ENCODE measurements at places on chromosomes 1 and 21. TPM values are rescaled to one million over a fixed set of nuclear protein-coding genes. Genes with fewer than 3 reads are reported as not detected.

- no peak for DNase-seq
Observed at GRCh38 chr1:20379075-20379474, 88.4 kb downstream of the VWA5B1 start.

- no peak for DNase-seq
Observed at GRCh38 chr1:91752324-91752723, 133.6 kb downstream of the TGFBR3 start.

Gene CD5L
- not detected for total RNA-seq

DNA sequence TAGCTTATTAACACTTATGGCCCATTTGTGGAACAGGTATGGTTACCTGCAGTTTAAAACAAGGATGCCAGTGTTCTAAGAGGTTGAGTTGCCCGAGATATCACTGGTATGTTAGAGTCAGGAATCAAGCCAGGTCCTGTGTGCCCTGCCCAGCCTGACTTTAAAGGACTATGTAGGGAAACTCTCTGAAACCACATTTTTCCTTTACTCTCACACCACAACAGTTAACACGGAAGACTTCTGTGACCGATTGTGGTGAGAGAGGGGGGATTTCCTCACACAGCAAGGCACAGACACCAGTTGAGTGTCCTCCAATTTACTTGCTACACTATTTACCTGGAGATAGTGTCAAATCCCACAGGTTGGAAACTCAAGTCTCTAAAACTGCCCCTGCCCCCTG is 47.8 kb downstream of the UCK2 start:
- DNase-seq = peak; percentile 22

DNA sequence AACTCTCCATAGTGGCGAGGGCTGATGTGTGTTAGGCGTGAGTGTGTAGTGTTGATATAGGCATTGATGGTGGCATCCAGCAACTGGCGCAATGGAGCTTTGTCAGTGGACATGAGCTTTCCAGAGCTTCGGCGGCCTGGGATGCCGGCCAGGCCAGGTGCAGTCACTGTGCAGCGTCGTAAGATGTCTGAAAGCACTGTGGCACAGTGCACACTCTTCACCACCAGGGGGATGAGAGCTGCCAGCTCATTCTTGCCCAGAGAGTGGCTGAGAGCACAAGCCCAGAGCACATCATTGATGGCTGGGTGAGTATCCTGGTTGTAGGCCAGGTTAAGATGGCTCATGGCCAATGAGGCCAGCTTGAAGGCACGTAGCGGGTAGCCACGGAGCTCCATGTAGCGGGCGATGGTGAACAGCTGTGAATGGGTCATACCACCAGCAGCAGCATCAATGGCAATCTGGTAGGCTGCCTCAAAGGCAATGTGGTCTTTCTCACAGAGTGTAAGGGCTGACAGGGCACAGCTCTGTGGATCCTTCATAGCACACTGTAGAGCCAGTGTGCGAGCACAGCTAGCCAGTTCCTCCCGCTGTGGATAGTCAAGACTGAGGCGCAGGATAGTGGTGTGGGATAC is 6.7 kb downstream of the UROD start:
- DNase-seq = peak; percentile 26

Gene CLCNKA
- not detected for total RNA-seq

Gene GJA8
- total RNA-seq = not detected

DNA sequence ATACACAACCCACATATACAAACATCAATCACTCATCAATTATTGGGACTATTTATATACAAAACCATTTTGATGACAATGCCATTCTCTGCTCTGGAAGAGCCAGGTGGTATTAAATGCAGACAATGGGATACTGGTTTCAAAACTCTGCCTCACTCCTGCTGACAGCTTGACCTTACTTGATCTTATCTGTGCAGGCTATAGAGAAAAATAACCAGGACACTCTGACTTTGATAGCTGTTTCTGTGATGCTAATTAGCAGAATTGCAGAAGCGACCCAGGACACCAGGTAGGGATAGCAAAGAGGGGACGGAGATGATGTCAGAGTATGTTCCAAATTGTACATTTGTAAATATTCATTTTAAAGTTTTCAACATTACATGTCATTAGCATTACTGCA is 89.5 kb downstream of the OLFM3 start:
- DNase-seq = no peak

Gene CFAP141
- not detected for total RNA-seq

DNA sequence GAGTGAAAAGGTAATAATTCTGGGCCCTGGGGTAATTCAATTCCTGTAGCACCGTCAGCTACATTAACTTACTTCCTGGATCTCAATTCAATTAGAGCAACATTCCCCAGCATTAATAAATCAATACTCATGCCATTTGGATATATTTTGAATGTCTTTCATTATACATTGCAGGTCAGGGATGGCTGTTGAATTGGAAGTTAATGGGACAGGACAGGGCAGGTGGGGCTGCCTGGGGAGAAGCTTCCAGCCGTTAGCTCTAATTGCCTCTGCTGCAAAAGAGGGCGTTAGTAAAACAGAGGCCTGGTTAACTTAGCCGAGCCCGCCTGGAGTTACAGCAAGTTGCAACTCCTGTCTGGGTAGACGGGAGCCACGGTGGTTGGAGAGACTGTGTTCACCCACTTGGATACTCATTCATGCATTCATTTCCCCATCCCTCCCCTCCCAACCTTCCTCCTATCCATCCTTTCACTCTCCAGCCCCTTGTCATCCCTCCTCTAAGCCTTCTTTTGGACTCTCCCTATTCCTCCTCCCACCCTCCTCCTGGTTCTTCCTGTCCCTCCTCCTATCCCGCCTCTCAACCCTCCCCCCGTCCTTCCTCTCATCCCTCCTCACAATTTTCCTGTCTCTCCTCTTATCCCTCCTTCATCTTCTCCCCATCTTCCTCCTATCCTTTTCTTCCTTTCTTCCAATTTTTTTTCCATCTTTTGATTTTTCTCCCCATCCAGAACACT is 137.6 kb upstream of the RUNX3 start:
- DNase-seq = no peak

Gene PLPPR5
- not detected for total RNA-seq

Gene TSACC
- not detected for total RNA-seq

GRCh38 chr1:115426231-115426771 is 88.3 kb upstream of the NGF start:
- no peak for DNase-seq

- DNase-seq = no peak
Observed at GRCh38 chr1:961132-961669, 817 bp downstream of the KLHL17 start.

DNA sequence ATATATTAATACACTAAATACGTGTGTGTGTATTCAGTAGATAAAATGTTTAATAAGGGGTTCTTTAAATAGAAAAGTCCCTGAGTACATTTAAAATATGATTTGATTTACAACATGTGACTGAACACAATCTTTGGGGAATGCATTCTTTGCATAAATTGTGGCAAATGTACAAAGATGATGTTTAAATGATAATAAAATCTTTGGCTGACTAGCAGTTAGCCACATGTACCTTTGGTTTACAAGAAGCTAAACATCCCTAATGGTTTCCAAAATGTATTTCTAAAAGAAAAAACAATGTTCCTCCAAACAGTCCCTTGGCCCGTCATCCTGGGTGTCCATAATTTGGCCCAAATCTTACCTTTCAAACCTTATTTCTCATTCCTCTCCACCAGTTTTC is 106.4 kb upstream of the MARK1 start:
- no peak for DNase-seq

DNA sequence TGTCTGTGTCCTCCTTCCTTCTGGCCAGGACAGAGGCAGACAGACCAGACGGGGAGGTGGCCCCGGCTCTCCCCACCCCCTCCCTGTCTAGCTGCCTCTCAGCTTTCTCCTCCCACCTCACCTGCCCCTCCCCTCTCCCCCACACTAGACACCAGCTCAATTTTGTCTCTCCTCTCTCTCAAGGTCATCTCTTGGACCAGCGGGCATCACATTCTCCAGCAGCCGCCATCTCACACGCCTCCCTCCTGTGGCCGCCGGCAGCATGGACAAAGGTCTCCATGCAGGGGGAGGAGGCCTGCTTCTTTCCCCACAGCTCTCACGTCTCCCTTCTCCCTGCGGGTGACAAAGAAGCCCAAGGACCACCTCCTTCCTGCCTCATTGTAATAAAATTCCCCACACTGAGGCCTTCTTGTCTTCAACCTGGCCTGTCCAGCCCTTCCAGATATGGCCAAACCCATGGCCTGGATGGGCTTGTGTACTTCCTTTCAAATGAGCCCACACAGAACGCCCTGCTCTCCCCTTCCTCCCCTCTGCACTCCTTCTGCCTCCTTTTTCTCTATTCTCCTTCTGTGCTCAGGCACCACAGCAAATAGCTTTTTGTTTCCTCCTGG is 14.6 kb downstream of the OPTC start:
- DNase-seq = no peak

Gene TSPAN2
- total RNA-seq = 0.43 TPM

- DNase-seq = no peak
Observed at GRCh38 chr1:14429577-14429976, 168.9 kb upstream of the KAZN start.

GRCh38 chr1:220950576-220950975 is 71.3 kb downstream of the HLX start:
- no peak for DNase-seq

- DNase-seq = no peak
Observed at GRCh38 chr1:182315167-182315556, 76.4 kb downstream of the GLUL start.

- no peak for DNase-seq
Observed at GRCh38 chr1:206788487-206789050, 16.3 kb upstream of the IL10 start.

- DNase-seq = no peak
Observed at GRCh38 chr21:42056468-42056867, 14.6 kb upstream of the UMODL1 start.
